ENCODE measurements at places on chromosomes 2 and 18.

DNA sequence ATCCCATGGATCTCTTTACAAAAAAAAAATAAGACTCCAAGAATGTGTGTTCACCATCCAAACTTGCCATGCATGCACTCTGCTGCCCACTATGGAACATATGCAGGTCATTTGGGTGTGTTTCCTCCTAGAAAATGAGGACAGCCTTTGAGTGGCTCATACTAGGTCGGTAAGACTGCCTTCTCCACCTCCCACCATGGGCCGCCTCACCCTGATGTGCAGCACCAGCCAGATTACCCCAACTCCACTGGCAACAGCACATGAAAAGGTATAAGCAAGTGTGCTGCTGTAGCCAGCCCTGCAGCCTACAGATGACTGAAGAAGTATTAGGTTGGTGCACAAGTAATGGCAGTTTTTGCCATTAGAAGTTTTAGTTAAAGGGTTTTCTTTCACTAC lies 214.2 kb downstream of the ATAD2B start:
- no peak for DNase-seq

GRCh38 chr18:68874361-68874760 lies 76.5 kb downstream of the CCDC102B start:
- no peak for DNase-seq

GRCh38 chr2:154974041-154974440 lies 275.5 kb downstream of the KCNJ3 start:
- no peak for DNase-seq

GRCh38 chr18:22668496-22668895 lies 250.8 kb upstream of the CTAGE1 start:
- no peak for DNase-seq

DNA sequence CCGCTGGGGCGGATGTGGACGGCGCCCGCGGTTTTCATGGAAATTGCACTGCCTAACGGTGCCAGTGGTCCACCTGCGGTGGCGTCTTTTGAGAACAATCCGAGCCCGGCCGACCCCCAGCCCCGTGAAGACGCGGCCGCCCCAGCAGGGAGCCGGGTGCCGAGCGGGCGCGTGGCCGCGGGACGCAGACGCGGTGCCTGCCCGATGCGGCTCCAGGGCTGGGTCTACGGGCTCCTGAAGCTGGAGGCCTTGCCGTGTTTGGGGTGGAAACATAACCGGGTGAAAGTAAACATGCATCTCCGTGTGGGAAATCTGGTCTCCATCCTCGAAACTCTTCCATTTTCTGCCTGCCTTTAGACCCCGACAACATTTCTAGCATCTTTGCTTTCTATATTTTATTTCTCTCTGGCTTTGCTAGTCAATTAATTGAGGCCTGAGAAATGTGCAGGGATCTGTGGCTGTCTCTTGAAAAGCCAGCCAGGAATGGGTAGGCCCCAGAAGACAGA lies 572 bp downstream of the INPP4A start:
- DNase-seq = no peak

- DNase-seq = no peak
These were observed 486.0 kb downstream of the ERBB4 start for GRCh38 chr2:212052412-212053159.

GRCh38 chr2:32423536-32423935 lies 66.7 kb downstream of the BIRC6 start:
- no peak for DNase-seq

GRCh38 chr18:12086249-12086648 lies 7.4 kb upstream of the ANKRD62 start:
- DNase-seq = no peak

- DNase-seq = no peak
These were observed 165.2 kb downstream of the MTCL1 start for GRCh38 chr18:8870528-8870927.

GRCh38 chr2:145595296-145595695 lies 1075.4 kb upstream of the ZEB2 start:
- no peak for DNase-seq

- DNase-seq = no peak
These were observed 522.6 kb downstream of the CNTNAP5 start for GRCh38 chr2:124547700-124548099.
